ENCODE measurements at places on chromosomes 3 and 15.

DNA sequence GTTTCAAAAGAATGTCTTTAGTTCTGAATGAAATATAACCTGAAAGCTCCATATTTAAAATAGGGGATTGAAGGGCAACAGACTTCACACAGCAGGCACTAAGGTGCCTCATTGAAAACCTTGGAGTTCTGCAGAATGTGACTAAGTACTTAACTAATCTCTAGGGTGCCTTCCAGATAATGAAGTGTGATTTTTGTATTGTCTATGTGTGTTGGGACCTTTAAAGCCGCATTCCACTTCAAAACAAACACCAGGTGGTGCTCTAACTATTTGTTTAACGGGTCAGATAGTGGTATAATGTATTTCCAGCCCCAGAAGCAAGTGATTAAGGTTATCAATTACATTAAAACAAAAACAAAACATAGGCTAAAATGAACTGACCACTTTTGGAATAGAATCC, 28.0 kb downstream of the TFG start:
- DNase-seq = no peak

GRCh38 chr3:148023994-148024393, 614.8 kb downstream of the ZIC1 start:
- no peak for DNase-seq

DNA sequence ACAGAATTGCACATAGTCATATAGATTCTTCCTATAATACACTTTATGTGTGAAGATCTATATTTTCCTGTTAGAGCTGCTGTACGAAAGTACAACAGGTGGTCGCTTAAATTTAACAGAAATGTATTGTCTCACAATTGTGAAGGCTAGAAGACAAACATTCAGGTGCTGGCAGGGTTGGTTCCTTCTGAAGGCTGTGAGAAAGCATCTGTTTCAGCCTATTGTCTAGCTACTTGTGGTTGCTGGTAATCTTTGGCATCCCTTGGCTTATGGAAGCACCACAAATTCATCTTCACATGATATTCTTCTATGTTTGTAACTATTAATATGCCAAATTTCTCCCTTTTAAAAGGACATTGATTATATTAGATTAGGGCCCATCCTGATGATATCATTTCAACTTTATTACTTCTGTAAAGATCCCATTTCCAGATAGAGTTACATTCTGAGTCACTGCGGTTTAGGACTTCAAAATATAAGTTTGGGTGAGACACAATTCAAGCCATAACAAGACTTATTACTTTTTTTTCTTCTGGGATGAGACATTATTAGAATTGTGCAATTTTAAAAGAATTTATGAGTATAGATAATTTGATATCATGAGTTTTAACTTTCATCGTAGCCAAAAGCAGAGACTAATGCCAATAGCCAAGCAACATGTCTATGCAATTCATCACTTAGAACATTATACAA, 248.1 kb upstream of the BCHE start:
- no peak for DNase-seq

DNA sequence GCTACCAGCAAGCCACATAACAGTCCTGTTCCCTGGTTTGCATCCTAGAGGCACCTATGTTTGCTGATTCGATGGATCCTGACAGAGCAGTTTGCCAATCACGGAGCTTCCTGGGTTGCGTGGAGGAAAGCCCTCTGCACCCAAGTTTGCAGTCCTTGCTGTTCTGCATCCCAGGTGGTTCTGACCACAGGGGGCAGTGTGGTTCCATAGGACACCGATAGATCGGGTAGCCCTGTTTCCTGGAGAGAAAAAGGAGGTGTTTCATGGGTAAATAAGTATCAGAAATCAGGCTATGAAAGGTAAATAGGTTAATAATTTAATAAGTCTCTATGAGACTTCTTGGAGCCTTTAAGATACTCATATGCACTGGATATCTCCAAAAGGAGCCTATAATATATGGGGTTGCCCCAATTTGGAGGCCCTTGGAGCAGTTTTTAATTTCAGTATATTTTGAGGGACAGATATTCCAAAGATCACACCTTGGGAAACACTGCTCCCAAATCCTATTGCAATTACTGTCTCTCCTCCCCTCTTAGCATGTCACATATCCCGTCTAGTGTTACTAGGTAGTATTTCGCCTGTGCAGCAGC, 194.6 kb upstream of the TPM1 start:
- DNase-seq = peak; percentile 68

- no peak for DNase-seq
Observed at GRCh38 chr15:47887241-47887800, 170.0 kb downstream of the SEMA6D start.

- DNase-seq = no peak
Observed at GRCh38 chr3:62287392-62287927, 85.9 kb downstream of the FEZF2 start.

- DNase-seq = no peak
Observed at GRCh38 chr3:189572249-189572648, 58.9 kb upstream of the TP63 start.

DNA sequence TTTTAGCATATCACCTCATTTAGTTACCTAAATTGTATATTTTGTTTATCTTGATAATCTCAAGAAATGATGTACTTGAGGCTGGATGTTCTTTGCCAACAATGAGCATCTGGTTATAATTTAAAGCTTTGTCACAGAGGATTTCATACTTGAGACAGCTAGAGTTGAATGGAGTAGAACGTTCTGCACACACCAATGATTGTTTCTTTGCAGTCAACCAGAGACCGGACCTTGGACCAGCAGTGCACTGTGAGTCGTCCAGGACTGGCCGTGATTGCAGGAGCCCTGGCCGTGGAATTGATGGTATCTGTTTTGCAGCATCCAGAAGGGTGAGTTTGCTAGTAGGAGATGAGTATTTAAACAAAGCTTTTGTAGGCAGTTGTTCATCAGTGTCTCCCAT, 90.4 kb downstream of the ATG7 start:
- no peak for DNase-seq

- DNase-seq = no peak
Observed at GRCh38 chr3:15460891-15461531, 33.6 kb downstream of the EAF1 start.

DNA sequence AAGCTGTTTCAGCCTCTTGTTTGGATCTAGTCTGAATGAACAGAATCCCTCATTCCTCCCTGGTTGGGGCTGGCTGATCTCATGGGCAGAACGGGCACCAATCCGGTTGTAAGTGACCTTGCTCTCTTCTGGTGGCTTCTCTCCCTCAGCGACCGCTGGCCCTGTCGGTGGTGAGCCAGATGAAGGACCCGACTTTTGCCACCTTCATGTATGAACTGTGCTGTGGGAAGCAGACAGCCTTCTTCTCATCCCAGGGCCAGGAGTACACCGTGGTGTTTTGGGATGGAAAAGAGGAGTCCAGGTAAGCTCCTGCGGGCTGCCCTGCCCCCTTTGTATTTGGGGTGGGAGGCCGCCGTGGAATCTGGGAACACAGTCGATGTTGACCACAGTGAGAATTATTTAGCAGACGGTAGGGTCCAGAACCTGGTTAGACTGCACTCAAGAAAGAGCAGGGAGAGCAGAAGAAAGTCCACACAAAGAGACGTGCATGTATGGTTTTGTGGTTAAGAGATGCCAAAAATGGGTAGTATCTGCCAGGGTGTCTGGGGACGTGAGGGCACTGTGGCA, 138.8 kb downstream of the LRRK1 start:
- DNase-seq = no peak

GRCh38 chr15:49174902-49175301, 4.9 kb downstream of the GALK2 start:
- DNase-seq = no peak

- no peak for DNase-seq
Observed at GRCh38 chr3:48664929-48665328, 2.2 kb upstream of the CELSR3 start.

- DNase-seq = no peak
Observed at GRCh38 chr3:43747641-43748040, 56.9 kb downstream of the ABHD5 start.

GRCh38 chr15:89641053-89641452, 14.2 kb downstream of the KIF7 start:
- no peak for DNase-seq

DNA sequence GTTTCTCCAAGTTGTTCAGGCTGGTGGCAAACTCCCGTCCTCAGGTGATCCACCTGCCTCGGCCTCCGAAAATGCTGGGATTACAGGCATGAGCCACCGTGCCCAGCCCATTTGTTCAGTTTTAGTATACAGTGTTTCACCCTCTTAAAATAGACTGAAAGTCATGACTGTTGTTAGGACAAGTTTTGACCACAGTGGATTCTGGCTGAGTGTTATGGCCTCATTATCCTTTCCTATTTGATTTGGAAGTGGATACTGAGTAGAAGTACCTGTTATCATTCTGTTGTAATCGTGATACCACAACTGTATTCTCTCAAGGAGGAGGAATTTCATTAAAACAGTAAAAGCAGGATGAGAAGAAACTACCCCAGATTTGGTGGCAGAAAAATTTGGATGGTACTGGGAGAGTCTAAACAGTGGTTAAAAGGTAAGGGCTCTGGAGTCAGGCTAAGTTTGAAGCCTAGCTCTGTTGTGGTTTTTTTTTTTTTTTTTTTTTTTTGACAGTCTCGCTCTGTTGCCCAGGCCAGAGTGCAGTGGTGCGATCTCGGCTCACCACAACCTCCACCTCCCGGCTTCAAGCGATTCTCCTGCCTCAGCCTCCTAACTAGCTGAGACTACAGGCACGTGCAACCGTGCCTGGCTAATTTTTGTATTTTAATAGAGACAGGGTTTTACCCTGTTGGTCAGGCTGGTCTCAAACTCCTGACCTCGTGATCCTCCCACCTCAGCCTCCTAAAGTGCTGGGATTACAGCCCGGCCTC, 2.6 kb downstream of the MAP2K1 start:
- DNase-seq = peak; percentile 15

DNA sequence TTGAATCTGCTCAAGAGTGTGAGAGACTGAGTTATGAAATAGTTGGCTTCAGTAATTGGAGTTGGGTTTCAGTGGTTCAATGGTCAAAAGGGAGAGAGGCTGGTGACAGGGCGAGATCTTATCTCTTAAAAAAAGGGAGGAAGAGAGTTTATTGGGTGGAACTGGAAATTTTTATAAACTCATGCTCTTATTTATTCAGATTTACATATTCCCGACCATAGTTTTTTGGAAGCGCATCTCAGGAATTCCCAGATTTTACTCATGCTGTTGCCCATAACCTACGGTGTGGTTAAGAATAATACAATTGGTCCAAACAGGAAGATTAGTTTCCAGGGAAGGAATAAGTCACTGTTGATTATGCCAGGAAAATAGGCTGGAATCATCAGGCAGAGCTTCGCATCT, 41.4 kb downstream of the CD200 start:
- DNase-seq = no peak

- DNase-seq = no peak
Observed at GRCh38 chr3:35448121-35448520, 191.2 kb upstream of the ARPP21 start.
